ENCODE measurements at places on chromosomes 7 and 10.

- no peak for DNase-seq
Observed at GRCh38 chr10:49571388-49571787, 32.5 kb upstream of the ERCC6 start.

- peak; percentile 40 for DNase-seq
Observed at GRCh38 chr10:59434463-59435321, 72.3 kb upstream of the FAM13C start.

DNA sequence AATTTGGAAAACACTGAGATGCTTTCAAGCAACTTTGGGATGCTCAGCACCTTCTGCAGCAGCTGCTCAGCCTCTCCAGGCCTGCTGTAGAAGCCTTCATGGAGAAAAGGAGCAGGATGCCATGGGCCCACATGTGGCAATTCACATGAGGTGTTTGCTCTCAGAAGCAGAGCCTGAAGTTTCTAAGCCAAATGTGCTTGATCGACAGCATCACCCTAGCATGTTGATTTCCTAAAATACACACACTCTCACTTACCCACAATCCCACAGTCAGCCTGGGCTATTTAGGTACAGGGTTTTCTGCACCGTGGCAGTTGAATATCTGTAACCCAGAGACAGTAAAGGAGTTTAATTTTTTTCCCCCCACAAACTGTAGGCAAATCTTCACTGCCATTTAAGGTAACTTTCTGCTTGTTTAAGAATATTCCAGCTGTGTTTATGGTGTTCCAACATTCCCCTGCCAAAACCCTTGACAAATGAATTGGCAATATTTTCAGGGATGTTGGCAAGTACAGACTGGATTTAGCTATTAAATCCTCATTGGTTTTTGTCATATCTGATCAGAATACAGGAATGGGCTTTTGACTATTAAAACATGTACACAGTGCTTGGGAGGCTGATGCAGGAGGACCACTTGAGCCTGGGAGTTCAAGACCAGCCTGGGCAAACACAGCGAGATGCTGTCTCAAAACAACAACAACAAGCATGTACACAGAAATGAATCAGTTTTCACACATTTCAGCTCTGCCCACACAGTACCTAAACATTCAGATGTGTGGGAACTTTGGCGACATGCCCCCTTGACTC lies 244.2 kb downstream of the CELF2 start:
- no peak for DNase-seq

GRCh38 chr10:108598831-108599230 lies 1324.5 kb downstream of the XPNPEP1 start:
- DNase-seq, result peak; percentile 61
